GM13976 (cell line): ENCODE measurements at places on chromosomes 5 and 9.
A peak's percentile ranks its signal among the peaks of the same experiment; 100 is the strongest.

DNA sequence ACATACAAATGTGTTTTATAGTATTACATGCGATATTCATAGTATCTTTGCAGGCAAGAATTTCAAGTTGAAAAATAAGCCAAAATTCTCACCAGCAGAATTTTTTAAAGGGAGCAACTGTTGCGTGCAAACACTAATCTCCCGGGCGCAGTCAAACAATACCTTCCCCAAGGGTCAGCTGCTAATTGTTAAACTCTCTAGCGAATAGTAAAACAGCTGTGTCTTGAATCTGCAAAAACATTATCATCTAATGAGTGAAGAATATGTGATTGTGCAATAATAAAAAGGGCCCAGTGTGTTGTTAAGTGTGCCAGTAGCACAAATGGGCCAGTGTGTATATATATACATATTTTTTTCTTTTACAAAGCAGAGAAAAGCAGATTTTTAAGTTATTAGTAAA lies 131.4 kb downstream of the CCDC192 start:
- no peak for DNase-seq

- no peak for DNase-seq
These were observed 1.3 kb downstream of the NR2F1-AS1 start for GRCh38 chr5:93579692-93580062.

- DNase-seq: no peak
These were observed 32.5 kb upstream of the OR2K2 start for GRCh38 chr9:111362526-111362925.

DNA sequence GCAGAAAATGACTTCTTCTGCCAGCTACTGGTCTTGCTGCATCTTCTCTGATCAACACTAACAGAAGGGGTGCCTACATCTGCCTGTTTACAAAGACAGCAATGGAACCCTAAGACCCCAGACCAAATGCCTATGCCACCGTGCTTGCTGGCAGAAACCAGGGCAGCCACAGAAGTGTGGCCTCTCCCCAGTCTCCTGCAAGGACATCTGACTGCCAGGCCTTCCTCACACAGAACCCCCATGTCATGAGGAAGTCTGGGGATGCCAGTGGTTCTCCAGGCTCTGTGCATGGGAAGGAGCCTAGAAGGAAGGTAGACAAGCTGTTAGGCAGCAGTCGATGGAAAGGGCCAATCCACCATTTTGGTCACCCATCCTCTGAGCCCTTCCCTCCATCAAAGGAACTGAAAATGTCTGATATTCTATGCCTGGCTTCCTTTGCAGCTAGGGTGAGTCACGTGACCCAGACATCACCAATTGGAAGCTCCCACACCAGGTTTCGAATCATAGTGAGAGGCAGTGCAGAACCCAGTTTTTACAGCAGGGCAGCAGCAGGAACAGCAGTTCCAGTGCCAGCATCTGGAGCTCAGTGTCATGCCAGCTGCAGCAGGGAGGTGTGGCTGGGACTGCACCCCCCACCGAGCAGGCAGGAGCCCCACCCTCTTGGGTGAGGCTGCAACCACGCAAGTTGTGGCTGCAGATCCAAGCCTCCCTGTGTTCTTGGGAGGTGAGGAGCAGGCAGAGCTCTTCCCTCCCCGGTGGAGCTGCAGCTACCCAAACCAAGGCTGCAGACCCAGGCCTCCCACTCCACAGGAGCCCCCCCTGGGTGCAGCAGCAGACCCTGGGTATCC lies 123.4 kb downstream of the OLFM1 start:
- DNase-seq: no peak

- DNase-seq: peak; percentile 48
These were observed at the start of gene DIRAS2 for GRCh38 chr9:90642570-90643539. Gene DIRAS2 (minus strand): TSS chr9:90642824. CDS start chr9:90613827, 28,997 bp downstream.

DNA sequence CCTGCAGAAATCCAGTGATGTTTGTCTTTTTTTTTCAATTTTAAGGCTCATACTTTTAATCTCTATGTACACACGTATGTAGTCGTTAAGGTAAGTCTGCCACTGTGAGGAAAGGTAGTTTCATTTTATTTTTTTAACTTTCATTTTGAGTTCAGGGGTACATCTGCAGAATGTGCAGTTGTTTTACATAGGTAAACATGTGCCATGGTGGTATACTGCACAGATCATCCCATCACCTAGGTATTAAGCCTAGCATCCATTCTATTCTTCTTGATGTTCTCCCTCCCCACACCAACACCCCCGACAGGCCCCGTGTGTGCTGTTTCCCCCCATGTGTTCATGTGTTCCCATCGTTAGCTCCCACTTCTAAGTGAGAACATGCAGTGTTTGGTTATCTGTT lies 19.7 kb downstream of the MUSK start:
- DNase-seq: no peak

DNA sequence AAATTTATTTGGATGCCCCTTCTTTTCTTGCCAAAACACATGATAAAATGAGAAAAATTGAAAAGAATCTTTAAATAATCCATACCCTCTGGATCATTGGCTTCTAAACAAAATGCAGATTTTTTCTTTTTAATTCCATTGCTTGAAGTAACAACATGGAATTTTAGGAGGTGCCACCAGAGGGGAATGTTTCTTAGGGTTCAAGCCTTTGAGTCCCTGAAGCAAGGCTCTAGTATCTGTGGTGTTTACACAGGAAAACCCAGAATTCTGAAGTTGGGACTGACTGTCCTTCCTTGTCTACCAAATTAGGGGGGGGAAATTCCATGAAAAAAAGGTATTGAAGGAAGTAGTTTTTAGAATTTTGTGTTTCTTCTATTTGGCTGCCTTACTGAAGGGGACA lies 69.4 kb downstream of the LMNB1 start:
- no peak for DNase-seq

GRCh38 chr5:115702025-115702424 lies 76.2 kb upstream of the TMED7 start:
- no peak for DNase-seq

DNA sequence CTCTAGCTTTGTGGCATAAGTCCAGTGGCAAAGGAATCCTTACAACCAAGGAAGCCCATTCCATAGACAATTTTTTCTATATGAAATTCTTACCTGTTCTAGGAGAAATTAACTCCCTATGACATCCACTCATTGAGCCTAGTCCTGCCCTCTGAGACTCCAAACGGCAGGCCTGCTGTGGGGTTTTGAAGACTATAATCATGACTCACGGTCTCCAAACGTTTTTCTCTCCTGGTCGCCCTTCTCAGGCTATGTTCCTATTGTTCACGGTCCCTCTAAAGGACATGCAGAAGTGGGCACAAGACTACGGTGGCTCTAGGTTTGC lies 611 bp downstream of the EXOSC3 start:
- no peak for DNase-seq

DNA sequence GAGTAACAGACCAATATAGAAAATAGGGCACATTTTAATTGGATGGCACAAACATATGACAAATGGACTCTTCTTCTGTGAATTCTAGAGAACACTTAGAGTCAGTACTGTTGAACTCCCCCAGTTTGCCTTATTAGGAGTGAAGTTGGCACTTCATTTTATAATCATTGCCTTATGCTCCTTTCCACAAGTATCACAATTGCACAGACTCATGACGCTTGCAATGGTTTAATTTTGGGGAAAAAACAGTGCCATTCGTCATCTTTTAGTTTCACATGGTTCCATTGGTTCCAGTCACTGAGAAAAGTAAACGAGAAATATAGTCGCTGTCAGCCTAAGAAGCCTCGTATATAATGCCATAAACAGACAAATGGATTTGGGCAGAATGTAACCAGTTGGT lies 71.2 kb downstream of the LURAP1L start:
- DNase-seq: no peak

DNA sequence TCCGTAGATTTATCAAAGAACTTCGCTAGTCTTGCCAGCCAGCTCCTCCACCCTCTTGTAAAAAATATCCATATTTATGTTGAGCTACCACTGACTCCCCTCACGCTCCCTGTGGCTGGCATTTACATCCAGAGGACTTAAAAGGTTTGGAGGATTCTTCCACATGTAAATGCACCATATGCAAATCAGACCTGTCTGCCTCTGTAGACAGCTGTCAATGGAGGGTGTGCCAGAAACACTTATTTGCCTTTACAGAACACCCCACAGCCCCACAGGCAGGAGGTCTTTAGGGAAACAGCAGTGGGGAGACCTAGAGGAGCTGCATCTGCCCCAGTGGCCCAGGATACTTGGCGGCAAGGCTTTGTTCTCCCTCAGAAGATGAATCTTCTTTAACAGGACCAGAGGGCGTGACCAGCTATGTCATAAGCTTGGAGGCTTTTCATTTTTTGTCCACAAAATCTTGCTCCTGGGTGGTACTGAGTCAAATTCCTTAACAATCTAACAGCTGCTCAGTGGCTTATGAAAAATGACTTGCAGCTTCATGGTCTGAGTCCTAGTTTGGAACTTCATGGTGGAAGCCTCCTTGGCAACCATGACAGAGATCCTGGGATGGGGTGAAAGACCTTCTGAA lies 535.8 kb downstream of the EBF1 start:
- DNase-seq: no peak

GRCh38 chr5:113508756-113509155 lies 4.7 kb upstream of the YTHDC2 start:
- DNase-seq: no peak

DNA sequence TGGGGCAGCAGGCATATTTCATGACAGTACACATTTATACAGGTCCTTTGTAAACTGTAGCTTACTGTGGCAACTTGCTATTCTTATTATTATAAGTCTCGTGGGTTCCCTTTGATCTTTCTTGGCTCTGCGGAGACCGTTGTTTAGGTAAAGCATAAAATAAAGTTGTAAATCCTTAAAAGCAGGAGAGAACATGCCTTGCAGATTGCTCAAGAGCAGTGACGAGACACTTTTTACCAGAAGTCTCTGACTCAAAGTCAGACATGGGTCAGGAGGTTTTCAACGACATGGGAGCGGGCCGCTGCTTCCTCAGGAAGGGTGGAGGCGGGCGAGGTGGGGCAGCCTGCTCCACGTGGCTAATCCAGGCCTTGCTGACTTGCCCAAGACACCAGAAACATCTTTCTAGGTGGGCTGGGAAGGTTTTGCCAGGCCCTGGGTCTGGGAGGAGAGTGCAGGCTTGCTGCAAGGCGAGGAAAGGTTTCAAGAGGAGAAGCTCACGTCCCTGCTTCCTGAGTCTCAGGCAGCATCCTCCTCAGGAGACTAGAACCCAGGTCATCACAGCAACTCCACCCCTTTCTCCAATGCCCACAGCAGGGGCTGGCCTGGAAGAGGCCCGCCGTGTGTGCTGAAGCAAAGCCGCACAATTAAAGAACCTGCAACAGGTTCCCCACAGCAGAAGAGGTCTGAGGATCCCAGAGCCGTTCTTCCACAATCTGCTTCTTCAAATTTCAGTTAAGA lies 6.5 kb downstream of the TBC1D2 start:
- no peak for DNase-seq

GRCh38 chr9:133739408-133740280 lies 1.5 kb upstream of the SARDH start:
- no peak for DNase-seq

GRCh38 chr9:14396171-14396570 lies 82.2 kb upstream of the NFIB start:
- no peak for DNase-seq

- DNase-seq: no peak
These were observed 76.8 kb upstream of the TXNDC8 start for GRCh38 chr9:110414471-110414870.

DNA sequence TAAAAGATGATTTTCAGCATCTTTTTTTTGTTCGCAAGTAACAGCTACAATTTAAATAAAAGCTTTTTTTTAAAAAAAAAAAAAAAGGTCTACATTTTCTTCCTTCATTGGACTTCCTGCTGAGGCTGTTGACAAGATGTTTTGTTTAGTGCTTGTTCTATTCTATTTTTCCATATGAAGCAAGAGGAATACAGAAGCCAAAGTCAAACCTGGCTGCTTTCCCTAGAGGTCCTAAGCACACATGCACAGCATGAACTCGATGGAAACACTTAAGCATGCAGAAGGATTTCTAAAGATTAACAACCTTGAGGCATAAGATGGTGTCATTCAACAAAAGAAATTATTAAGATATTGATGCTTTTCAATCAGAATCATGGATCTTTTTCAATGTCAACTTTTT lies 105.1 kb downstream of the ADCY2 start:
- DNase-seq: no peak

DNA sequence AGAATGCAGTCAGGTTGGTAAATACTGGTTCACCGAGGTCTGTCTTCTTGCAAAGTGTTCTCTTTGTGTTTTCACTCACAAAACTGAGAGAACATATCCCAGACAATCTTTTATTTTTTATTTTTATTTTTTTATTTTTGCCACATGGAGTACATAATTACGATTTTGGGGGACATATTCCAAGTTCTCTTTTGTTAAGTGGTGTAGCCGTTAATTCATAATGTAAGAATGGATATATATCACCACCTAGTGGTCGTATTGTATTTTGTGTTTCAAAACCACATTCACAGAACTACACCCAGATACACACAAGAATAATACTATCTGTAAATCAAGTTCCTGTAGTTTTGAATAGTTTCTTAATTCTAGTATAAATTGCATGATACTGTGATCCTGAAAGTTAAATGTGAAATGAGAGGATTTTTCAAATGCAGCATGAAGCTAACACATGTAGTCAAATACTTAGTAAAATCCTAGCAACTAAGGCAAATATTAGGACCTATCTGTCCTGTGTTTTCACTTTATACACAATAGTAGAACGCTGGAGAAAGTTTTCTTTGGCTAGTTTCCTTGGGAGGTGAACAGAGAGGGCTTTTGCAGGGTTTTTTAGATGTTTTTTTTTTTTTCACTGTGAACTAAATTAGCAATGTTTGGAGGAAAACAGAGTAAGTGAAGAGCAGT lies 92.7 kb downstream of the VCAN start:
- peak; percentile 11 for DNase-seq

DNA sequence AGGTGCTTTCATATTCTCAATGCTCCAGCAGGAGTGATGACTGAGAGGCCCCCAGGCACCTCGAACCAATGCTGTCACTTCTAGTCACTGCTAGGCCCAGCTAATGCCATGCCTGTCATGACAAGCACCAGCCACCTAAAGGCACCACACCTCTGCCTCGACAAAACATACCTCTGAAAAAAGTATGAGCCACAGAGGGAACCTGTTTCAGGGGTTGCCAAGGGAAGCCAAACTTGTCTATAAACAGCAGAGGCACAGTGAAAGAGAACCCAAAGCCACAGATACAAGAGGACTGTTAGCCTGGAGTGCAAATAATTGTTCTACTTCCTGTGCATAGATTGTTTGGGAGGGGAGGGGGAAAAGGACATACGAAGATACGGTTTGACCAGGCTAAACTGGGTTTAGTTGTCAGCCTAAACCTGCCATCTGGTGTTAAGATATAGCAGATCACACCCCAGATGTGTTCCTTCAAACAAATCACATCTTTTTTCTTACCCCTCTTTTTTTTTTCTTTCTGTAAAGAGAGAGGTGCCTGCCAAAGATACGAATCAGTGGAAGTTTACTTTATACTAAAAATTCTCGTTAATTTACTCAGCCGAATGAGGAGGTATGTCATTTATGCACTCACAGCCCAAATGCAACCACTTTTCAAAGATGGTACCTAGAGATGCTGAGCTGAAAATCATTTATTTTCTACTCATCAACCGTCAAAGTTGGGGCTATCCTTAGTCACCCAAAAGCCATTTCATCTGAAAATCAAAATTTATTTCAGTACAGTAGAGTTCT lies 45.7 kb downstream of the BNC2 start:
- no peak for DNase-seq

GRCh38 chr5:152331718-152332117 lies 73.4 kb downstream of the NMUR2 start:
- DNase-seq: no peak
